ENCODE measurements at places on chromosomes 1 and 21.
A peak's percentile ranks its signal among the peaks of the same experiment; 100 is the strongest.

GRCh38 chr1:49351768-49352167 is 575.1 kb upstream of the BEND5 start:
- DNase-seq = no peak

GRCh38 chr1:183234660-183235476 is 48.8 kb downstream of the LAMC2 start:
- DNase-seq = no peak

GRCh38 chr1:159000625-159001024 is 9.1 kb upstream of the IFI16 start:
- peak; percentile 20 for DNase-seq

DNA sequence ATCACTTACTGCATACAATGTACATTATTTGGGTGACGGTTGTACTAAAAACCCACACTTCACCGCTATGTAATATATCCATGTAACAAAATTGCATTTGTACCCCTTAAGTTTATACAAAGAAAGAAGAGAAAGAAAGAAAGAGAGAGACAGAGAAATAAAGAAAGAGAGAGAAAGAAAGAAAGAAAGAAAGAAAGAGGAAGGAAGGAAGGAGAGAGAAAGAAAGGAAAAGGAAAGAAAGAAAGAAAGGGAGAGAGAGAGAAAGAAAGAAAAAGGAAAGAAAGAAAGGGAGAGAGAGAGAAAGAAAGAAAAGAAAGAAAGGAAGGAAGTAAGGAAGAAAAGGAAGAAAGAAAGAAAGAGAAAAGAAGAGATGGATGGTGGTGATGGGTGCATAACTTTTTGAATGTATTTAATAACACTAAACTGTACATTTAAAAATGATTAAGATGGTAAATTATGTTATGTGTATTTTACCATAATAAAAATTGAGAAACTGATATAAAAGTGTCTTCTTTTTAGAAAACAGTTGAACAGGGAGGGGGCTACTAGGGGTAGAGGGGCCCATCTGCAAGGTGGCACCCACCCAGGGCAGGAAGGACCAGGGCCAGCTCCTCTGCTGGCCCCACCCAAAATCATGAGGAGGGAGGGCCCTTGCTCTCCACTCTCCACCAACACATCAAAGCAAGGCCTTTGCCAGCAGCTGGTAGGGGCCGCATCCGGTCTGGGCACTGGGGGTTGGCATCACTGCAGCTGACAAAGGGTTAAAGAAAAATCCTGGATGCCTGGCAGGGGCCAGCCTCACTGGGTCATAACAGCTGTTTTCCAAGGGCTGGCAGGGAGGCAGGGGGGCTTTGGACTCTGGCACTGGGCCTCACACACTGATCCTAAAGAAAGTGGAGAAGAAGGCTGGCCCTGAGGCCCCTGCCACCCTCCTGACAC is 153.9 kb upstream of the EDN2 start:
- DNase-seq = peak; percentile 53

DNA sequence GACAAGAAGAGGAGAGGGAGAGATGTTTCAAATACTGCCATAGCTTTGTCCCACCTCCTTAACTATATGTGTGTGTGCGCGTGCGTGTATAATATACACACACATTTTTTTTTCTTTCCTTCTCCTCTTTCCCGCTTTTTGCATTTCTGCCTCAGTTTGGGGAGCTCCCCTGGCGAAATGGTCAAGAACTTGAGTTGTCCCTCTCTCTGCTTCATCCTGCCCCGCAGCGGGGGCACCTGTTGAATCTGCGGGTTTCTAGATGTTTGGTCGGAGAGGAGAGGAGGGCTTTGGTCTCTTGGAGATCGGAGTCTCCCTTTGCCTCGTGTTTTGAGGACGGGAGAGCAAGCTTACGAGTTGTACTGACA is 504 bp downstream of the SCCPDH start:
- DNase-seq = peak; percentile 13

DNA sequence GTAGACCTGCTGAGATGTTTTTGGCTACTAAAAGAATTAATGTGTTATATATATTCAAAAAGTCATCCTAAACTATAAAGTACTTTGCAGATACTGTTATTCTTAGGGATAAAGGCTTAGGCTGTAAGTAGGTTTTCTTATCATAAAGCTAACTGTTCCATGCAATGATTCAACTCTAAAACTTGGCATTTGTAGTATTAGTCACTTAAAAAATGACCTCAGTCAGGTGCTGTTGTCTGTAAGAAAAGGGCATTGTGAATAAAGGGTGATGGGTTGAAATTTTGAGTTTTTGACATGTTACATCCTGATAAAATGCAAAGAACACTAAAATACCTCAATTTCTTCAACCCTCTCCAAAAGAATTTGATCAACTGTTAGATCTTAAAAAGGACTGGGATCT is 32.9 kb downstream of the ADCY10 start:
- no peak for DNase-seq

DNA sequence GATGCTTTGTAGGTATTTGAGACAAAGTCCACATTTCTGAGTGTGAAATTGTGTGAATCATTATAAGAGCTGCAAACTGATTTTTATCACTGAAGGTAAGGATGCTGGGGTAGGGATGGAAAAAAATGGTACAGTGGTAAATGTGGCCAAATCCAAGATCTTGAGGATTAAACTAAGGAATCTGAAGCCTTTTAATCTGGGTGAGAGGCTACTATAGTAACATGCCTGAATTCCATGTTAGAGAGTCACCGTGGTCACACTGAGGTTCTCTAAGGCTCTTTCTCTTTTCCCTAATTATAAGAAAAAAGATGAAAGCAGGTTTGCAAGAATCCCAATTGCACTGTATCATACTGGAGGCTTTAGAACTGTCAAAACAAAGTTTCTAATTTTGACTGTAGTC is 17.6 kb downstream of the PTGER3 start:
- no peak for DNase-seq

GRCh38 chr1:109298666-109299557 is 7.9 kb downstream of the MYBPHL start:
- peak; percentile 42 for DNase-seq

- no peak for DNase-seq
These were observed 60.4 kb upstream of the NEK7 start for GRCh38 chr1:198096390-198096789.

GRCh38 chr1:176638713-176639526 is 175.9 kb downstream of the PAPPA2 start:
- DNase-seq = no peak

DNA sequence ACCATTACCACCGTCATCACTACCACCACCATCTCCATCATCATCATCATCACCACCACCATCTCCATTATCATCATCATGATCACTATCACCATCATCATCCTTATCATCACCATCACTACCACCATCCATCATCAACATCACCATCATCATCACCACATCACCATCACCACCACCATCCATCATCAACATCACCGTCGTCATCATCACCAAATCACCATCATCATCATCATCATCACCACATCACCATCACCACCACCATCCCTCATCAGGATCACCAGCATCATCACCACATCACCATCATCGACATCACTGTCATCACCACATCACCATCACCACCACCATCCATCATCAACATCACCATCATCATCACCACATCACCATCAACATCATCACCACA is 203.0 kb upstream of the VAMP3 start:
- no peak for DNase-seq
